ENCODE measurements at places on chromosomes 13 and 19.

DNA sequence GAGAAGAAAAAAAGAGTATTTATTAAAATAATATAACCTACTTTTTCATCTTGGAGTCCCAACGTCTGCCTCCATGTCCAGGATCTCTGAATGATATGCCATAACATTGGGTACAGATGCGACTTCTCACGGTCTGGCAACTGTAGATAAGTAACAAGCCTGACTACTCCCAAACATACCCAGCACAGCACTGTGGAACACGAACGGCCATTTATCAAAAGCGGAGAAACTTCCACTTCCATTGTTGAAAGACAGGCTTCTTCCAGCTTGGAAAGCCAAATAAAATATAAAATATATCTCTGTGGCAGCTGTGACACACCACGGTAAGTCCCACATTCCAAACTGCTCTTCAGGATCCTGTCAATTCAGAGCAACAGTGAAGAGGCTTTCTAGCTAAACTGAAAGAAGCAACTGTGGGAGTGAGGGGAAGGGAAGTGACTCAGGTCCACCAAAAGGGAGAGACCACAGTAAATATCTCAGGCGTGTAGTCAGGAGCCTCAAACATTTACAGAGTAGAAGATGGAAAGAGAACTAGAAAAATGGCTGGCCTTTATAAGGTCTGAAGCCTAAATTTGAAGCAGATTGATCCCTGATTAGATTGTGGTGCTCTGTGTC, 331.7 kb downstream of the LIG4 start:
- no peak for DNase-seq

GRCh38 chr13:113999618-113999910, 25.7 kb upstream of the C13orf46 start:
- DNase-seq, result no peak

DNA sequence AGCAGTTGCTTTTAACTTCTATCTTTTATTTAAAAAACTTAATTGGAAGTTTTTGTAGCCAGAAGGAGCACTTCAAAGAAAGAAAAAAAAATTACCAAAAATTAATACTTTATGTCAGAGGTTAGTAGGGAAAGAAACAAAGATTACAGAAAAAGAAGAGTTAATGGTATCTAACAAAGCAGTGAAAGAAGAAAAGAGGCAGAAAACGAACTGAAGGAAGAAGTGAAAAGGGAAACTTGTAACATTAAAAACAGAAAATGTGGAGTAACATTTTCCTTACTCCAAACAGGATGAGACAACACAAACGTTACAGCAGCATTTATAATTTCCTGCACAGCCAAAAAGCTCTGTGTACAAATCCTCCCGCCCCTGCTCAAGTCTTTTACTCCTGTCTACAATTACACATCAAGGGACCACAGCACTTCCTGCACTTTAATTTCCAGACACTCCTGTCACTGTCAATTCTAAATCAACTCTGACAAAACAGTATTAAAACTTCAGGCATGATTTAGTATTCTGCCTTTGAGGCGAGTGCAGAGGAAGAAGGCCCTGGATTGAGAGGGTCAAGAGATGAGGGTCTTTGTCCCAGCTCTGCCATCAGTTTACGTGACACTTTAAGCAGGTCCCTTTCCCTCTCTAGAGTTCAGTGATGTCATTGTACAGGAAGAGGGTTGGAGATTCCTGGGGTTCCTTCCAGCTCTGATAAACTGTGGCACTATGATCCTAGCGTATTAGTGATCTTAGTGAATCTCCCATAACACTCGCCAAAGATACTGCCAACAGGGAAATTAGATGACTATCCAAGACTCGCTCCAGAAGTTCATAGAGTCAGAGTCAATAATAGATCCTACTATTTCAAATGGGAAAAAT, 53.2 kb upstream of the LSM14A start:
- DNase-seq, result no peak

DNA sequence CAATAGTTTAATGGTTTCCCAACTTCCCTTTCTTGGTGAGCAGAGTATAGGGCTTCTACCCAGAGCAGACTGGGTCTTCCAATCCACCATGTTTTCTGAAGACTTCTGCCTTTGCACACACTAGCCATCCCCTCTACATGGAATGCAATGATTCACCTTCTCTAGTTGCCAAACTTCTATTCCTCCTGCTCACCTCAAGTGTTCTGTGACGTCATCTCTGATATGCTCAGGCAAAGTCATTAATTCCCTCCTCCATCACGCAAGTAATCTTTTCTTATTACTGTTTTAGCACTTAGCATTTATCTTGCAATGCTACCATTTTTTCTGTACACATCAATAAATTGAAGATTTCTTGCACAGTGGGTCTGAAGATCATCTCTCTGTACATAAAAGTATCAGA, 174.2 kb downstream of the RBM26 start:
- DNase-seq, result no peak

Measured in germinal center (tissue), 1 donor.